Right atrium auricular region (tissue), 2 donors: ENCODE measurements at places on chromosomes 7 and 10.

DNA sequence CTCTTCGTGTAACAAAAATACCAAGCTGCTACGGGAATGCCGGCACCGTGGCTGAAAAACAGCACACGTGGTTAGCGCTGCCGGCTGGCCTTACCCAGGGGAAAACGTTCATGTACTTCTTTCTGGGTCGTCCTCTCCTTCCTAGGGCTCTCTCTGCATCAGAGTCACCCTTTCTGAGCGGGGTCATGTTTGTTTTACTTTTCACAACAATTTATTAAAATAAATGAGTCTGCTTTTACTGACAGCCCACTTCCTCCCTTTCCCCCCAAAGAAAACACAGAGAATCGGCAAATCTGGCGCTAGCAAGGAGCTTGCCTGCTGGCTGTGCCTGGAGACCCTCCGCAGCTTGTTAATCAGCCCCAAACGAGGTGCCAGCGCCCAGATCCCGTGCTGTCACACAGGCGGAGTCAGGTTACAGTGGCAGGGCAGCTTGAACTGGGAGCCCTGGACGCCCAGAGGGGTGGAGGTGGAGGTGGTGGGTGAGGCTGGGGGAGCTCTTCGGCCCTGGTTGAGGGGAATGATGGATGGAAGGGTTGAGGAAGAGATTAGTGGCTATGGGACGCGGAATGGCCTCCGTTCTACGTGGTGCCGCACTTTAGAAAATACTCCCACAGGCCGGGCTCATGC is 162.2 kb upstream of the TNS3 start:
- DNase-seq: no peak

- no peak for DNase-seq
Observed at GRCh38 chr10:74145133-74145532, 5.5 kb downstream of the AP3M1 start.

GRCh38 chr10:60951272-60951724 is 7.3 kb upstream of the RHOBTB1 start:
- DNase-seq: no peak

GRCh38 chr10:90197766-90198165 is 496.4 kb downstream of the KIF20B start:
- no peak for DNase-seq
